Cardiac fibroblast (primary cell): ENCODE measurements at places on chromosomes 12 and 14.

- DNase-seq, result peak; percentile 88
Observed at GRCh38 chr12:2902272-2902880, 11.7 kb downstream of the TULP3 start.

GRCh38 chr12:50398931-50399330 lies 1.8 kb upstream of the LARP4 start:
- no peak for DNase-seq

DNA sequence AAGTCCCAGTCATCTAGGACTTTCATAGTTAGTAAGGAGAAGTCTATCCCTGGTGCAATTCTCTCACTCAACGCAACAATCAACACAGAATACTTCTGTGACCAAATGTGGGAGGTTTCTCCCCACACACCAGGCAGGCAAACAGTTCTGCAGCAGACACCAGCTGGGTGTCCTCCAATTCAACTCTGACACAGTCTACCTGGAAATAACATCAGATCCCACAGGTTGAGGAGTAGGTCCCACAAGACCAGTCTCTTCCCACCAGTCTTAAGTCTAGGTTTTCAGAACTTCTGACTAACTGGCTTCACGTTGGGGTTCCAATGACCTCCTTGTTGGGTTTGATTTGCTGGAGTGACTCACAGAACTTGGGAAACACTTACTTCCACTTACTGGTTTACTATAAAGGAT lies 14.8 kb downstream of the ACOT6 start:
- no peak for DNase-seq

DNA sequence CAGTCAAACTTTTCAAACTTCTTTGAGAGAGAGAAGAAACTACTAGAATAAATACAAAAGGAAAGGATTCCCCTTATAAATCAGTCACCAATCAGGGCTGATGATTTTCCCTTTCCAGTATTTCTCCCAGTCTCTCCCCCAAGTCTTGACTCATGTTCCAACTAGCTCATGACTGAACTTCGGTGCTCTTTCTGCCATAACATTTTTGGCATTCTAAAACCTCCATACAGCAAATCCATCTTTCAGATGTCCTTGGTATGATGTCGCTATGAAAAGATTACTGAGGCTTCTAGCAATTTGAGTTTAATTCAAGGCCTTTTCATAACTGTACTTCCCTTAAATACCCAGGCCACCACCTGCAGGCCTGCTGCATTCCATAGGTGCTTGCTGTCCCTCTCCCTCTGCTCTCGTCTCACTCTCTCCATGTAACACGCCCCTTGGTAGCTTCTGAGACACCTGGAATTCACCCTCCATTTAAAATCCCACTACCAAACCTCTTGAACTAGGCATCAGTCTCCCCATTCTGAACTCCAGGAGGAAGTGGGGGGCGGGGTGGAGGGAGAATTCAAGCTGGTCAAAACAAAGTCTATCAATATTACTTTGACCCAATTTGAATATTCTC lies 2.4 kb downstream of the PRKD1 start:
- DNase-seq, result peak; percentile 75

- DNase-seq, result peak; percentile 34
Observed at GRCh38 chr14:72902801-72903530, 9.1 kb upstream of the DPF3 start.

DNA sequence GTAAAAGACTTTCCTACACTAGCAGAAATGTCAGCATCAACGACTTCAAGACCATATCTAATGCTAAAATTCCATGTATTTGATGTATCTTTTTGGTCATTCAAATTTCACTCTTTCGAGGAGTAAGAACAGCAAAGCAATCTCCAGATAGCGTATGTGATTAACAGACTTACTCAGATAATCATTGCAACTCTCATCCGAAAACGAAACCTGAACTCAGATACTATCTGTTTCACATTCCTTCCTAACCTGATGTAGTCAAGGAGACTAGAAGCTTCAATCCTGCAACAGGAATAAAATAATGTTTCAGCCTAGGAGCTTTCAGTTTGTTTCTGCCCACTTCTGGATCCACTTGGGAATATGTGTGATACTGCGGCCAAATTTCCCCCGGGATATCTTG lies 286.3 kb downstream of the NUAK1 start:
- DNase-seq, result no peak

- peak; percentile 26 for DNase-seq
Observed at GRCh38 chr12:23899434-23899833, 50.0 kb downstream of the SOX5 start.

DNA sequence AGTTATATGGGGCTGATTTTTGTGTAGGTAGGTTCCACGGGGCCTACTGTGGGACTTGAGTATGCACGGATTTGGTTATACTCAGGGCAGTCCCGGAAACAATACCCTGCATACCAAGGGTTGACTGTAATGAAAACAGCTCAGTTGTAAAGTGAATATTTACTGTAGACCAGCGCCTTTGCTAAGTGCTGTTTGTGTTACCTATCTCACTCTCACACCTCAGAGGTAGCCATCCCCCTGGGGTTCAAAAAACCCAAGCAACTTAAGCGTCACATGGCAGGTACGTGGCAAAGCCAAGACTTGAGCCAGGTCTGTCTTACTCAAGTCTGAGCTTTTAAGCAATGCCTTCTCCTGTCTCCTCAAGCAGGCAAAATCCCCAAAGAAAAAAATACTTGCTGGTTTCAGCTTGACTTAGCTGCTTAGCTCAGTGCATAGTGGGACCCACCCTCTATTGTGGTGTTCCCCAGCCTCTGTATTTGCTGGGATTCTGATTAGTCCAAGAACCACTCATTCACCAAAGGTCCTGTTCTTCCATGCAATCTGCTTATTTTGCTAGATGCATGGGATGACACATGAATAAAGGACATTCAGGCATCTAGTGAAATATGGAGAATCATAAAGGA lies 34.2 kb upstream of the STRN3 start:
- DNase-seq, result no peak

DNA sequence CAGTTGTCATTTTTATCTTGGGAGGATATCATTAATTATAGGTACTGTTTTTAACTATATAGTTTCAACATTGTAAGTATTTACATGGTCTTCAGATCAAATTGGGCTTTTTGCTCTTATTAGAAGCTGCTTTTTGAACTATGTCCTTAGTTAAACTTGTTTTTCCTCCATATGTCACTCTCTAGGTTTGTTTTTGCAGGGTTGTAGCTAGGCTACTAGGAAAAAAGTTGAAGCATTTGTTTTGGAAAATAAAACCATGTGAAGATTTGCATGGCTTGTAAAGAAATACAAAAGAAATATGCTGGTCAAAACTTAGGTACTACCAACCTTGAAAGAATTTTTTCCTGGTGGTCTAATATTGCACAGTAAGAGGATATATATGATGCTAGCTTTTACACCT lies 3.4 kb downstream of the ARID2 start:
- peak; percentile 32 for DNase-seq

- DNase-seq, result no peak
Observed at GRCh38 chr12:106114447-106115068, 24.2 kb downstream of the NUAK1 start.

DNA sequence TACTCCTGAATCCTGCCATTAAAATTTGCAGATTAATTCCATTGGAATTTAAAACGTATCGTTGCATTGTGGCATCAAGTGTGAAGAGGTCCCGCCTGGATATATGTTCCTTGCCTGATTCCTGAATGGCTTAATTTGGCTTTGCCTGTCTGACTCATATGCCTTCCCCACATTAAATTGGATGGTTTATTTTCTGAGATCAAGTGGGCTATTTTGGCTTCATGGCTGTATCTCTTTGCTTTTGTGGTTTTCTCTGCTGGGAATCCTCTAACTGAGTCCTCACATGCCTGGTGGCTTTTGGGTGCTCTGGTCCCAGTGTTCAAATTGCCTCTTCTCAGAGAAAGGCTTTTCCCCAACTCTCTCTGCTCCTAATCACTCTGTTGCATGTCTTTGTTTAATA lies 127.9 kb upstream of the DYRK2 start:
- DNase-seq, result no peak

GRCh38 chr14:56821177-56821576 lies 10.9 kb upstream of the OTX2 start:
- DNase-seq, result no peak

GRCh38 chr12:94597268-94597667 lies 53.1 kb downstream of the TMCC3 start:
- no peak for DNase-seq

DNA sequence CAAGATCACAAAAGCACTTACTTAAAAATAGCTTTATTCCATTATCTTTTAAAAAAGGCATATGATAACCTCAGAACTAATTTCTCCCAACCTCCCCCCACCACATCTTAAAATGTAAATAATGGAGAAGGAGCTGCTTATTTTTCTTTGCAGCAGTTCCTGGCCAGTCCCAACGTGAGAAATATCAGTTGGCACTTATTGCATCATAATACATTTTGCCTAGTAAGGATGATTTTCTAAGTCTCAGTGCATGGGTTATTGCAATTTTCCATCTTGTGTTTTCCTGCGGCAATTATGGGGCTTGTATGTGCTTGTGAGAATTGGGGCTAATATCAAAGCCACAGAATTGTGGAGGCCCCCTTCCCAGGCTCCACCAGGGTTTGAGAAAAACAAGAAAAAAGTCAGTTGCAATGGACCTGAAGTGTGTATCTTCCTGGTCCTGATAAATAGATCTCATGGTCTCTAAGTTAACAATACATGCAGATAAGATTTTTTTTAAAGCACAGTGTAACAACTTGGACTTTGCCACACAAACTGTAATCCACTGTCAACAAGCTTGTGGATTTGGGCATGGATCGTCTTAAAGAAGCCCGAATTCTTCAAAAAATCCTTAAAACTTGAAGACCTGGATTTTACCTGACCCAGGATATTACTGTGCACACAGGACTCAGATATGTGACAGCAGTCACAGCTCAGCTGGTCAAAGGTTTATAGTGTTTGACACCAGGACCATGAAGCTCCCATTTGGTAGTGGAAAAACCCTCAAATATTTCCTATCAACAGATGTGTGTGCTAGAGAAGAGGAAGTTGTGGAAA lies 2.8 kb upstream of the WSB2 start:
- peak; percentile 24 for DNase-seq

DNA sequence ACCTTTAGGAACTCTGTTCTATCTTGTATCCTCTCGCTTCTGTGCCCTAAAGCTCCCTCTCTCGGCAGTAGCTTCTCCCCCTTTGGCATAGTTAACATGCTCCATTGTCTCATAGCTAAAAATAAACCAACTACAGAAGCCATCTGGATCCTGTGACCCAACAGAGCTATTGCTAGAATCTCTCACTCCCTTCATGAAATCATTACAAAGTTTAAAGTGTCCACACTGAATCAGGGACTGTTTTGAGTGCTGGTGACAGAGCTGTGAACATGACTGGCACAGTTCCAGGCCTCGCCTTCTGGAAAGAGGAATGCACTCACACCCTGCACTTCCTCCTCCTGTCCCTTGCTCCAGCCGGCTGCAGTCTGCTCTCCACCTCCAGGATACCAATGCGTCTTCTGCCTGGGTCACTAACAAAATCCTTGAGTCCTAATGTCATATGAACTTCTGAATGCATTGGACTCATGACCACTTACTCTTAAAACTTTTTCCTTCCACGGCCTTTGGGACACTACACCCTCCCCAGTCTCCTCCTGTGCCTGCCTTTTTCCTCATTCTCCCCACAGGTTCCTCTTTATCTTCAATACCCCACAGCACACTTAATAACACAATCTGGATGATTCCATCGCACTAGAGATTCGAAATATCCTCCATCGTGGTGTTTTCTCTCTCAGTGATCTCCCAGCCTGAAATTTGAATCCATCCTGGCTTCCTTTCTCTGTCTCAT lies 13.2 kb downstream of the PLBD1 start:
- DNase-seq, result peak; percentile 9

DNA sequence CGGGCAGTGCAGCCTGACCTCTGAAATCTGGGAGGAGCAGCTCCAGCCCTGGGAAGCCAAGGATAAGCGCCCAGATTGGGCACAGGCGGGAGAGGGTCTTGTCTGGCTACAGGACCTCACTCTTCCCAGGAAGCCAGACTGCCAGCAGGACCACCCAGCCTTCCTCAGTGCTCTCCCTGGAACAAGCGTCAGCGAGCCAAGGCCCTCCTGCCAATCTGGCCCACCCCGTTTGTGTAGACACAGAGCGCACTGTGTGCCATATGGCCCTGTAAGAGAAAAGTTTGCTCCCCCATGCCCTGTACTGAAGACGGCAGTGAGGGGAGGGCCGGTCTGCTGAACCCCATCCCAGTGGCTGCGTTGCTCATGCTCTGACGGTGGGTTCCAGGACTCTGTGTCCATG lies 1.2 kb upstream of the C14orf180 start:
- no peak for DNase-seq
